ENCODE measurements at places on chromosomes 4 and X.

DNA sequence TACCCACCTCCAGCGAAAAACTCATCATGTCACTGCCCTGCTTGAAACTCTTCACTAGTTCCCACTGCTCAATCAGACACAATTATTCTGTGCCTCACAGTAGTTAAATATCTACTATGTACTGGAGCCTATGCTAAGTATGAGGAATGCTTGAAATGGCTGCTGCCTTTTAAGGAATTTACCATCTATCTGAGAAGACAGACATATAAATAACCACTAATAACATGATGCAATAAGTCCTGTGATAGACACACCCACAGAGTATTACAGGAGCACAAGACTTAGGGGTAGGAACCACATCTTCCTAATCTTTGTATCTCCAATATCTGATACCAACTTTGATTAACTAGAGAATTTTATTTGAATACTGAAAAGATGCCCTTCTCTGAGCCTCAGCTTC is 21.1 kb downstream of the SLC25A53 start:
- DNase-seq: no peak

DNA sequence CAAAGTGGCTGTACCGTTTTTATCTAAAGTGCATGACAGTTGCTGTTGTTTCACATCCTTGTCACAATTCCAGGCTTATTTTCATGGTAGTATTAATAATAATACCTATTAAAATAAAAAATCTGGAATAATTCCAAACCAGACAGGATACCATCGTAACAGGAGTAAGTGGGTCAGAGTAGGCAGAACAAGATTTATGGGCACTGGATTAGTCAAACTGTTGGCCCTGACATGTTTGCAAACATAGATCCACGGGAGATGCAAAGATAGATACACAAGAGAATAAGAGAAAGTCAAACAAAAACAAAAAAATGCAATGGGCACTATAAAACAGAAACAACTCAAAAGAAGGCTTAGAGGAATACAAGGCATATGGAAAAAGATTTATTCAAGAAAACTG is 449.5 kb upstream of the HS3ST1 start:
- DNase-seq: no peak

- no peak for DNase-seq
Observed at GRCh38 chr4:88516746-88517145, 6.8 kb downstream of the PYURF start.

- no peak for DNase-seq
Observed at GRCh38 chrX:97907791-97908190, 1024.1 kb downstream of the RPA4 start.

DNA sequence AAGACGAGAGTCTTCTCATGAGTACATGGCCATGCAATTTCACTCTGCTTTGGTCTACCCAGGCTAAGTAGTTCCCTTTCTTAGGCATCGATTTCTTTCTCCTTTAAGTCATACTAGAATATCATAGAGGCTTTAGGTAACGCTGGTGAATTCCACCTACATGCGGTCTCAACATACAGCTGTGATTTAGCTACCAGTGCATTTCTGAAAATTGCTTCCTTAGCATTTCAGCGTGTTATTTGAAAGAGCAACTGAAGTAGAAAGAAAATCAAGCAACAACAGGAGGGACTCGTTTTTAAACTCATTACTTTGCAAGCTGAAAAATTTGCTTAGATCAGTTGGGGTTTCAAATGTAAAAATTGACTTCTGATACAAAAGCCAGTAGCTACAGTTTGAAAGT is 48.1 kb upstream of the RASGEF1B start:
- DNase-seq: no peak

- DNase-seq: no peak
Observed at GRCh38 chr4:173398779-173399415, at the start of gene SCRG1. TSS of gene SCRG1 (minus strand) at chr4:173399116. CDS start at chr4:173391414, 7,702 bp downstream.

DNA sequence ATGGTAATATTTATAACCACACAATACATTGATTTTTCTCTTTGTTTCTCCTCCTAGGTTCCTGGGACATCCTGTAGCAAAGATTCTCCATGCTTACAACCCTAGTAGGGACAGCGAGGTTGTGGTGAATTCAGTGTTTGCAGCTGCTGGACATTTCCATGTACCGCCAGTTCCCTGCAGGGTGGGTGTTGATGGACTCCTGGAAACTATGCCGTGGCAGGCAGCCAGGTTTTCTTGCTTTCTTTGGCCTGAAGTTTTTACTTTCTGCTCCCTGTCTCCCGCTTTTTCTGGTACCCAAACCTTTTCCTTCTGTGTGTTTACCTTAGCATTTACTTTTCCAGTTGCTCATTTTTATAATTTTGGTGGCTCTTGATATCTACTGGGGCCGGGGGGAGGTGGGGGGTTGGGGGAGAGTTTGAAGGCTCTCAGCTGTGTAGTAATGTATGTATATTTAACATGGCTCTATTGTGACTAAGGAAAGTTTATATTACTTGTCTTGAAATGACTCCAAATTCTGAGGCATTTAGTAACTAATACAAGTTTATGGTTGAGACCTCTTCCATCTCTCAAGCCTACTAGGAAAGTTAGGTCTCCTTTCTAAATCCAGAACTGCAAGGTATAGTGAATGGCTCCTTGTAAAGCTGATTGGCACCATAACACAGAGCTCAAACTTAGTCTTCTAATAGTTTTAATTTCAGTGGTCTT is 89.7 kb downstream of the TMEM131L start:
- no peak for DNase-seq

DNA sequence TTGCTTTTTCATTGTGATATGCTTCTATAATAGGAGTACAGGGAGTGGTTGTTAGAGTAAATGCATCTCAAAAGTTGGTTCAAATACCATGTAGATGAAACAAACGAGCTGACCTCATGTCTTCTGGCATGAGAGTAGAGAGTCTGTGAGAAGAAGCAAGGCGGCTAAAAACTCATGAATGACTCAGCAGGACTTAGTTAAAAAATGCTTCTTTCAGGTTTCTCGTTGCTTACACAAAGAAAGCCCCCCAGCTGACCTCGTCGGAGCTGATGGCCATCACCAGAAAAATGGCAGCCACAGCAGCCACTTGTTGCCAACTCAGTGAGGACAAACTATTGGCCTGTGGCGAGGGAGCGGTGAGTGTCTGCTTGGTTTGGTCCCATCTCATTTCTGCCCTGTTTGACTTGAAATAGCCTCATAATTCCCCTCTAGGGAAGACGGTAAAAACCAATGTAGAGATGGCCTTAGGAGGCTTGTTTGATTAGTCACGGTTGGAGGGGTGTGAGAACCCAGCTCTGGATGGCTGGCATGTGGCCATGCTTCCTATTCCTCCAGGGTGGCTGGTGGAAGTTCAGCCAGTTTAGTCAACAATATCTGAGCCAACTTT is 14.5 kb downstream of the AFP start:
- DNase-seq: no peak

DNA sequence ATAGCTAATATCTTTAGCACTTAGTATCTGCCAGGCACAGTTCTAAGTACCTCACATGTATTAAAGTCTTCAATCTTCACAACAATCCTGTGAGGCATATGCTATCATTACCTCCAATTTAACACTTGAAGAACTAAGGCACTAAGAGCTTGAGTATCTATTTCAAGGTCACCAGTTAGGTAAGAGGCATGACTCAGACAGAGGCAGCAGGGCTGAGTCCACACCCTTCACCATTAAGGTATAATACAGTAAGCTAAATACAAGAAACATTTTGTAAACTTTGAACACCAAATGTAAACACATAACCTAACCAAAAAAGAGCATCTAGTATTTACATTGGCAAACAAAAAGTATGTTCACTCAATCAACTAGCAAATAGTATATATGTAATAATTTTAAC is 1410.9 kb downstream of the PCDH18 start:
- no peak for DNase-seq

DNA sequence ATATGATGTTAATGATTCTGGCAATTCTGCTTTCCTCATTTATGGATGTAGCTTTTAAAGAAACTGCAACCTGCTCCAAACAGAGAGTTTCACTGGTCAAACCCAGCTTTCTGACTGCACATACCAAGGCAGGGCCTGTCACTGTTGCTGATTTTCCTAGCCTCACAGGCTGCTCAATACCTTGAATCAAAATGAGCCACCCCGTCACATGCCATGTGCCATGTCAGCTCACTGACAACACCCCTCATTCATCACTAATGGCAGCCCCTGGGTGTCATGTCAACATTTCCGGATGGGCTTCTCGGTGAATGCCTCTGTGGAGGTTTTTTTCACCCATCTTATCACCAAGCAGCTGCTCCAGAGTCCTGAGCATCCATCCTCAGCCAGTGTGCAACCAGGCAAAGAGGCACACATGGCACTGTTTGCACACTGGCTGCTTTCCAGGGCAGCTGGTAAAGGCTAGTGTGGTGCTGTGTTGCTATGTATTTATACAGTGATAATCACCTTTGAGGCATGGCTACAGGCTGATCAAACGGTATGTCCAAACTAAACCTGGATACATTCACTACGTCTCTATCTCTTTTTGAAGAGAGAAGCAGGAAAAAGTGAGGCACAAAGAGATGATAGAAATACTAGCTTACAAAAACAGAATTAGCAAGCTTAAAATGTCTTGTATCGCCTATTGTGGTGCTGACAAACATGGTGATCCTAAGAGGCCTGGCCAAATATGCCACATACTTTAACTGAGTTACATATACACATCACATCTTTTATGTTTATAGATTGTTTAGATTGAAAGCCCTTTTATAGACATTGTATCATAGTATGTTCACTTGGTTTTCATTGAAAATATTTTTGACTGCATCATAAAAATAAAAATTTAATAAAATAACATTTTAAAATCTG is 94.6 kb upstream of the INPP4B start:
- DNase-seq: no peak

DNA sequence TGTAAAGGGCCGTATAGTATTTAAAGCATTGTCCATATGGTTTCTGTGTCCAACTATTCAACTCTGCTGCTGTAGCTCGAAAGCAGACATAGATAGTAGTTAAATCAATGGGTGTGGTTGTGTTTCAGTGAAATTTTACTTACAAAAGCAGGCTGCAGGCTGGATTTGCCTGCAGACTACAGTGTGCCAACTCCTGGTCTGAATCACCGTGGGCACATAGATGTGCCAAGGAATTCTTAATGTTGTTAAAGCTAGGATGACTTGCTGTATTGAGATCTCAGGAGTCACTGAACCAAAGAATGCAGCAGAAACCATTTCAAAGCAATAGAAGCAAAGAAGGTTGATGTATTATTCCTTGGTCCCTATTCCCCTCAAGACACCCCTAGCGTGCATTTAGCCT is 379.0 kb downstream of the STIM2 start:
- no peak for DNase-seq

- no peak for DNase-seq
Observed at GRCh38 chr4:181819946-181820345, 423.3 kb upstream of the TENM3 start.

DNA sequence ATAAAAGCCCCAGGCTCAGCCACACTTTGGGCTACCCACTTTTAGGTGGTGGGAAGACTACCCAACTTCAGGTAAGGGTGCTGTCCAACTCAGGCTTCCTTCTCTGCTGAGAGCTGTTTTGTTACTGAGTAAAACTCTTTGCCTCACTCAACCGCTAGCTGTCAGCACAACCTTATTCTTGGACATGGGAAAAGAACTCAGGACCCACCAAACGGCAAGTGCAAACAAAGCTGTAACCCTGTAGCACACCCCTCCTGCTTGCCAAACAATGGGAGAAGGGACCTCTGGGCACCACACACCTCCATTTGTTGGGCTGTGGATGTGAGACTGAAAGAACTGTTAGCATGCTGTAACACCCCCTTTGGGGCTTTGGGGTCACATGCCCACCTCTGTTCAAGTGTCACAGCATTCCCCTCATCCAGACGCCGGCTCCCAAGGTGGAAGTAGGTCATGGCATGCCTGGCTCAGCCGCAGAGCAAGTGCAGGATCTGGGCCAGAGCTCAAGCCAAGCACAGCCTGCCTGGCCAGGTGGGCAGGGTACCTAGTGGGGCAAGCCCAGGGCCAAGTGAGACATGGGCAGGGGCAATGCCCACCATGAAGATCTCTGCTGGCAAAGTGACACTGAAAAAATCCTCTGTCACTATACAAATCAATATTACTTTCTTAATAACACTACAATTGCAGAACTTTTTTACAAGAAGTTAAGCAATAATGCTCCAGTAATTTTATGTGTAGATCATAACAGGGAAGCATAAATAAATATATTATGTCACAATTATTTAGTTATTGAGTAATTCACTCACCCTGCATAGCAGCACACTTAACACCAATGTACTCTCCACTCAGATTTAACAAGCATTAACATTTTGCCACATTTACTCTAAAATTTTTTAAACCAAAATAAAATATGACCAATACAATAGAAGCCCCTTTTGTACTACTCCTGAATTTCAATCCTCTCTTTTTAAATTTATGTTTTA is 107.2 kb downstream of the TBCK start:
- DNase-seq: no peak

- DNase-seq: no peak
Observed at GRCh38 chrX:154714925-154715324, 36.0 kb downstream of the GAB3 start.

DNA sequence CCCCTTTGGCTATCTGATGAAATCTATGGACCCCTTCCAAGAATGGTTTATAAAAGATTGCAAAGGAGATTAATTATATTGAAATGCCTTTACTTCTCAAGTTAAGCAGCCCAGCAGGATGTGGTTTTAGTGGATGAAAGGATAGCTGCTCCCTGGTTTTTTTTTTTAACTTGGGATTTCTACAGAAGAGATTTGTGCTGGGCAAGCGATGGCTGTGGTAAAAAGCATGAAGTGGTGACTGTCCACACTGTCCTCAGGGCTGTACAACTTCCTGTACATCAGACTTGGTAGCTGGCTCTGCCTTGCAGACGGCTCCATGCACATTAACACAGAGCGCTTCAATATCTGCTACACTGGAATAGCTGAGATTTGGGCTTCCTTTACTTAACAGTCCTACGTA is 321.7 kb downstream of the DHX15 start:
- no peak for DNase-seq

DNA sequence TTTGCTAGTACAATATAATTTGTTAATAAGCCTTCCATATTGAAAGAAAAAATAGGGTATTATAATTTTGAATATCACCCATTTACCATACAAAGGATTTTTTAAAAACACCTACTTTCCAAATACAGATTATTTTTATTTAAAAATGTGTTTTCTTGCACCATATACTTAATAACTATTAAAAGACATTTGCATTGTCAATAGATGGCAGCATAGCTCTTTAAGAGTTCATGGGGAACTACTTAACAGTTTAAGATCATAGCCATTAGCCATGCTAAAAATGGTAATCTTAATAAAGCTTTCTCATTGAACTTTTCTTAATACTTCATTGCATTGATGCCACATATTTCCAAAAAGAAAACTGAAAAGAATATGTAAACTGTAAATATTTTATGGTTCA is 1995.9 kb downstream of the C4orf33 start:
- no peak for DNase-seq

DNA sequence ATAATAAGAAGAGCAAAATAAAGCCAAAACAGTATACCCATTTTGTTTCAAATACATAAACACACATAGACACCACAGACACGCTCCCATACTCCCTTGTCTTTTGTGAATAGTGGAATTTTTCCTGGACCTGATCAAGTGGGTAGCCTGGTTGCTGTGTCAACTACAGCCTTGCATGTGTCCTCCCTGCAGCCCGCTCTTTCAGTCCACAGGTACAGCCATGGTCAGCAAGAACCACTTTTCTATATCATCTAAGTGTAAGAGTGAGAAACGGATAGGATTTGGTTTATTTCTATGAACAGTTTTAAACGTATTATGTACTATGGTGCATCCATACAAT is 9.8 kb downstream of the PWWP3B start:
- DNase-seq: no peak

- DNase-seq: no peak
Observed at GRCh38 chrX:126825566-126826193, 6.2 kb downstream of the PRR32 start.

All from activated CD8-positive, alpha-beta memory T cell treated with anti-CD3 and anti-CD28 coated beads for 1 hour (primary cell).